HFFc6 (cell line): ENCODE measurements at places on chromosomes 6 and 20.

DNA sequence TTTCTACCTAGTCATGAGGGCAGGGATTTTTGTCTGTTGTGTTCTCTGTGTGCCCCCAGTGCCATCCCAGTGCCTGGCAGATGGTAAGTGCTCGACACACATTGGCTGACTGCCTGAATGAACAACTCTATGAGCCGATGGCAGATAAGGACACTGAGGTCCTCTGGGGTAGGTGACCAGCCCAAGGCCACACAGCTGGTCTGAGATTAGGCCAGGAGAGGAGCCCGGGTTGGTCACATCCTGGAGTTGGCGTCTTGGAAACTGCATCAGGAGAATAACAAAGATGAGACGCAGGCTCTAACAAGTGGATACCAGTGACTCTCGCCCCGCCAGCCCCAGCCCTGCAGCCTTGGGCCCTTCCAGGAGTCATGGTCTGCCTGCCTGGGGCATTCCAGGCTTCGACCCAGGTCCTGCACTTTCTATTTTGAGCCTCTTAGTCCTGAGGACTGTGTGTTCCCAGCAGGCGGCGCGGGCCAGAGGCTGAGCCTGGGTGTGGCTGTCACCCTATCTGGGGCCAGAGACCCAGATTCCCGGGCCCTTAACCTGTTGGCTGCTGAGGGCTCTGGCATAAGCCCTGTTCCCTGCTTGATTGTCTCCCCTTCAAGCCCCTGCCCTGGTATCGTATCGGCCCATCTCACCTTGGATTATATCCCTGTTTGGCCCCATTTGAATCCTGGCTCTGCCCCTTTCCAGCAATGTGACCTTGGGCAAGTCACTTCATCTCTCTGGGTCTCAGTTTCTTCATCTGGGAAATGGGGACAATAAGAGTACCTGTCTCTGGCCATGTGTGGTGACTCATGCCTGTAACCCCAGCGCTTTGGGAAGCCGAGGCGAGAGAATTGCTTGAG, 88.3 kb downstream of the CEBPB start:
- no peak for DNase-seq

- DNase-seq: no peak
These were observed 28.3 kb upstream of the IRF4 start for GRCh38 chr6:363291-363690.

GRCh38 chr6:90610301-90610750, 23.5 kb upstream of the MAP3K7 start:
- no peak for DNase-seq

- no peak for DNase-seq
These were observed 3.1 kb downstream of the TRMT6 start for GRCh38 chr20:5947276-5947675.

DNA sequence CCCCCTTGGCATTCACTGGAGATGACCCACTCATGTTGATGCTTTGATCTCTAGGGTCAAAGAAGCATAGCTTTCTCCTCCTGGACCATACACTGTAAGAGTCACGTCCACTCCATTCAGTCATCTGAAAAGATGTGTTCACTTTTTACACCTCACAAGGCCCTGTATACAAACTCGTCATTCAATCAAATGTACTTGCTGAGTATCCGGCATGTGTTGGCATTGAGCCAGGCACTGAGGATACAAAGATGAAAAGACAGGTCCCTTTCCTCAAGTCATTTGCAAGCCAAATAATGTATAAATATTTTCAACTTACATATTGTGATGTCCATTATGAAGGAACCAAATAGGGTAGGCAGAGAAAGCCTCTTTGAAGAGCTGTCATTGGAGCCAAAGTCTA, 32.6 kb upstream of the CSNK2A1 start:
- no peak for DNase-seq
